ENCODE measurements at places on chromosomes 4 and X.

- no peak for DNase-seq
Measured at GRCh38 chr4:140568507-140569306, at the start of gene UCP1. TSS of gene UCP1 (minus strand) at chr4:140568961. CDS start at chr4:140568729, 232 bp downstream.

GRCh38 chr4:41325901-41326300 is 69.2 kb downstream of the UCHL1 start:
- no peak for DNase-seq

- no peak for DNase-seq
Measured at GRCh38 chr4:150140774-150141400, 62.6 kb downstream of the DCLK2 start.

DNA sequence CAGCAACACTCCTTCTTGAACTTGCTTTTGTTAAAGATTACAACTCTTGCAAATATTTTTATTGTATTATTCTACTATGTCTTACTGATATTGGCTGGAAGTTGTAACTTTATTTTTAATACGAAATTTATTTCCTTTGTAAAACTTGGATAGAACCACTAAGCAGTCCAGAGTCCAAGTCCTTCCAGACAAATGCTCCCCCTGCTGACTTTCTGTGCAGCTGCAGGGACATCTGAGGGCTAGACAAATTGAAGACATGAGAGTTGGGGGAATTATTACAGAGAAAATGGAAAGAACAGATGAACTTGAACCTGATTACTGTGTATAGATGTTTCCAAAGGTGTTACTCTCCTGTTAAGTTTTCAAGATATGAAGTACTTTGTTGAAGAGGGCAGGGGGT is 238.8 kb downstream of the GRIA3 start:
- no peak for DNase-seq

DNA sequence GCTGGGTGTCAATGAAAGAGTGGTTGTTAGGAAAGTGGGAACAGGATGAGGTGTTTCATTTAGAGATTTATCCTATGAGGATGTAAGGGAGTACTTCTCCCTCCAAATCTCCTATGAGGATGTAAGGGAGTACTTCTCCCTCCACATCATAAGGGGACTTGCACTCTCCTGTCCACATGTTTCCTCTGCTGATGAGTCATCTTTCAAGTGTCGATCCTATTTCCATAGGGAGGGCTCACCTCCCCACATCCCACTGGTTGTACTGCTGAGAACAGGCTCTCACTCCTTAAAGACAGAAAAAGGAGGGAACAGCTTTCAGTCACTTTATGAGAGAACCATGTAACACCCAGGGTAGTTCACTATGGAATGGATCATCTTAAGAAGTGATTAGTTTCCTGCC is 65.0 kb downstream of the INPP4B start:
- no peak for DNase-seq

Measured in caudate nucleus (tissue), 63 donors.